ENCODE measurements at places on chromosomes 16 and 17.
A peak's percentile ranks its signal among the peaks of the same experiment; 100 is the strongest.

DNA sequence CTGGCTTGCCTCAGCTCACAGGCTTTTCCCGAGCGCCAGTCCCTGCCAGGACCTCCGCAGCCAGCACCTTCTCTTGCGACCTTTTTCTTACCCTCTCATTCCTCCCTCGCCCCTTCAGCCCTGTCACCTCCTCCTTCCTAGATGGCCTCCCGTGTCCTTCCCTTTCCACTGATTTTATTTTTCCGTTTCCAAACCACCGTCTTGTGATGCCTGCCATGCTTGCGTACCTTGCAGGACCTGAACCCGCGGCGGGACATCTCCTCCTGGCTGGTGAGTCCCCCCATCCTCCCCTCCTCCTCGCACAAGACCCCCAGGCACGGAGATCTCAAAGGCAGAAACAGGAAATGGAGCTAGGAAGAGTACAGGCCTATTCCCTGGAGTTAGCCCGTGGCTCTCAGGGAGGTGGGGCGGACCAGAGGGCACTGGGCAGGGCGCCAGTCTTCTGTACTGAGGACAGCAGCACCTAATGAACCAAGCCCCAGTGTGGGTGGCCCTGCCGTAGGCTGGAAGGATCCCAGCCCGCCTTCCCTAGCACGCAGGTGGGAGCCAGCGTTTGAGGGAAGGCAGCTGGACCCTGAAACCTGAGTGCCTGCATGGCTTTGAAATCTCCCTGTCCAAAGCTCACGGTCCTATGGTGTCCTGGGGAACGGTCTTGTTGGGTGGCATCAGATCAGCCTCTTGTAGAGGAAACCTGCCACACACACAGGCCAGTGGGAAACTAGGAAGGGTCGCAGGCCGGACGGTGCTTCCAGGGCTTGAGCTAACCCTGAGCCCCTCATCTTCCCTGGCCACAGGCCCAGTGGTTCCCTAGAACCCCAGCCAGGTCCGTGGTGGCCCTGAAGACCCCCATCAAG is 612 bp downstream of the CISD3 start:
- DNase-seq: no peak

DNA sequence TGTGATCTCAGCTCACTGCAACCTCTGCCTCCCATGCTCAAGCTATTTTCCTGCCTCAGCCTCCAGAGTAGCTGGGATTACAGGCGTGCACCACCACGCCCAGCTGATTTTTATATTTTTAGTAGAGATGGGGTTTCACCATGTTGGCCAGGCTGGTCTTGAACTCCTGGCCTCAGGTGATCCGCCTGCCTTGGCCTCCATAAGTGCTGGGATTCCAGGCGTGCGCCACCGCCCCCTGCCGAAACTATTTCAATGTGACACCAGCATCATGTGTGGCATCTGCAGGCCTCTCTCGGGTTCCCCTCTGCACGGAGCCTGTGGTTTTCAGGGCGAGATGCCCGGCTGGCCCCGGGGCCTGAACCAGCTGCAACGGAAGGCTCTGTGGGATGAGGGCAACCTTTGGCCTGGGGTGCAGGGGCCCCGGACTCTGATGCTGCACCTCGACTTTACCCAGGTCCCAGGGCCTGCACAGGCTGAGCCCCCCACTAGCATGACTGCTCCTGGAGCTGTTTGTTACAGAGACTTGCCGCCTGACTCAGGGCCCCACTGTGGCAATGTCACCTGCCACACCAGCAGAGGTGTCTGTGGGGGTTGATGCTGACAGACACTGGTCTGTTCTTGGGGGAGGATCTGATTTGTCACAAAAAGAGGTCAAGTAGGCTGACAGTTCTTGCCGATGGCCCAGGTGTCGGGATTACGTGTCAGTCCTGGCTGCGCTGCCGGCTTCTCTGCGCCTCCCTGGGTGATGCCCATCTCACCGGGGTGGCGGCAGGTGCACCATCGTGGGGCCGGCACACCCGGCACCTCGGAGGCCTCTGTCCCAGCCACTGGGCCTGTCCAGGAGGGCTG is 8.6 kb upstream of the TEX19 start:
- no peak for DNase-seq

GRCh38 chr17:78089576-78090281 is 38.8 kb downstream of the TMC6 start:
- no peak for DNase-seq

DNA sequence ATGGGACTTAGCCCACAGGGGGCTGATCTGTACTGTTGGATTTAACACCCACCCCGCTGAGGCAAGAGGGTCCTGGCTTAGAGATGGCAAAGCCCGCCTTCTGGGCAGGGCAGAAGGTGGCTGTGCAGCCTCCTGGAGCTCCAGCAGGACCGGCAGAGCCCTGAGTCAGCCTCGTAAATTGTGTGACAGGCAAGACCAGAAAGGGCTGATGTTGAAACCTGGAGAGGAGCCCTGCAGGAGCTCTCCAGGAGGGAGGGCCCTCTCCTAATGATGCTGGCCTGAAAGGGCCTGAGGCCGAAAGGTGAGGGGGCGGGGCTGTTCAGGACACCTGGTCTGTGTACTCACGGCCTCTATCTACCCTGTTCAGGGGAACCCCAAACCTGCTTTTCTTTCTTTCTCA is 22.5 kb upstream of the MYO15B start:
- no peak for DNase-seq

- DNase-seq: no peak
Measured at GRCh38 chr16:77327717-77328116, 107.1 kb downstream of the ADAMTS18 start.

- DNase-seq: no peak
Measured at GRCh38 chr16:84609563-84610177, 8.2 kb downstream of the COTL1 start.

GRCh38 chr17:67378454-67379250 is 1.6 kb downstream of the PITPNC1 start:
- peak; percentile 72 for DNase-seq

DNA sequence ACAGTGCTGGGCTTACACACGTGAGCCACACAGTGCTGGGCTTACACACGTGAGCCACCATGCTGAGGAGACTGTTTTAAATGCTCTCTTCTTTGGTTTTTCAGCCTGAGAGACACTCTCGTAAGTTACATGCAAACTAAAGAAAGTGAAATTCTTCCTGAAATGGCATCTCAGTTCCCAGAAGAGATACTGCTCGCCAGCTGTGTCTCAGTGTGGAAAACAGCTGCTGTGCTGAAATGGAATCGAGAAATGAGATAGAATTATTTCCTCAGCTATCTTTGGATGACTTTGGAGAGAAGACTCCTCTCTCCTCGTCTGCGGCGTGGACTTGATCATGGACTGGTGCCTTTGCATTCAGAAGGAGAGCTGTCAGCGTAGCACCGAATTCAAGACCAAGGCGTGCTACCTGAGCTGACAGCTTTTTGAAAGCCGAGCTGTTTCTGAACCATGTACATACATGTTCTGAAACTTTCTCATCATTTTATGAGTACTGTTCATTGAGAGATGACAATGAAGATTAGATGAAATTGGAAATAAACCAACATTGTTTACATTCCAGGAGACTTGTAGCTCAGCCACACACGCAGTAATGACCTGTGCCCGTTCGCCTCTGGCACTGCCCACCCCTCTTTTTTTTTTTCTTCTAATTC is 21.6 kb upstream of the ENDOV start:
- DNase-seq: no peak

DNA sequence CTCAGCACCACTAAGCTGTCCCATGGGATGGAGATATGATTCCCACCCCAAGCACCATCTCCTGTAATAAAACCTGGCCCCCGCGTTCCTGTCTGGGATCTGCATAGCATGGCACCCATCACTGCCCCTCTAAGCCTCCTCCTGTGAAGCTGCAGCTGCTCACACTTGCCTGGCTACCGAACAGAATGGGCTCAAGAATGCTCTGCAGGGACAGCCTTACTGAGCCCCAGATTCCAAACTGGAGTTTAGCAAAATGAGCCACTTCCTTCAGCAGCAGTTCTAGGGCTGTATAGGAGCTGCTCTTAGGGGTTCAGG is 256.1 kb downstream of the CPPED1 start:
- no peak for DNase-seq

DNA sequence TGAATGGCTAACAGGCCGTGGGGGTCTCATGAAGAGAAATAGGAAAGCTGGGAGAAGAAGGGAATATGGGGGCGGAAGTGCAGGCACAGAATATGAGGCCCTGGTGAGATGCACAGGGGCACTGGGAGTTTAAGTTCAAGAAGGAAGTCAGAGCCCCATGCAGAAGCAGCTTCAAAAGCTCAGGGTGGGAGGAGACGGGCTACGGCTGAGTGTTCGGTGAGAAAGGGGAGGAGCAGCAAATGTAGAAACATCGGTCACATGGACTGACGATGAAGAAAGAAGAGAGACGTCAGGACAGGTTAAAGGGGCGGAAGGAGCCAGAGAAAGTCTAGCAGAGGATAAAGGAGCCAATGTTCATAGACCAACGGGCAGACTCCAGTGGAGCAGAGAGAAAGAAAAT is 204.5 kb upstream of the ZFHX3 start:
- no peak for DNase-seq

DNA sequence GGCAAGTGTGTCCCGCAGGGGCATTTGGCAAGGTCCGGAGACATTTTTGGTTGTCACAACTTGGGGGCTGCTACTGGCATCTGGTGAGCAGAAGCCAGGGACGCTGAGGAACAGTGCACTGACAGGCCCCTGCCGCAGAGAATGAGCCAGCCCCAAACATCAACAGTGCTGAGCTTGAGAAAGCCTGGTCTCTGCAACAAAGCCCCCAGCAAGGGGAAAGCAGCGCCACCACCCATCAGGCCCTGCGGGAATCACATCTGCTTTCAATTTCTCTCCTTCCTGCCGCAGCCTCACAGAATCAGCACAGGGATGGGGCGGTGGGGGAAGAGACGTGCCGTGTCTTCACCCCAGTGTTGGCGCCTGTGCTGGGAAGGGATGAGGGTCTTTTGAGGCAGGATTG is 14.8 kb upstream of the PRPSAP1 start:
- no peak for DNase-seq

DNA sequence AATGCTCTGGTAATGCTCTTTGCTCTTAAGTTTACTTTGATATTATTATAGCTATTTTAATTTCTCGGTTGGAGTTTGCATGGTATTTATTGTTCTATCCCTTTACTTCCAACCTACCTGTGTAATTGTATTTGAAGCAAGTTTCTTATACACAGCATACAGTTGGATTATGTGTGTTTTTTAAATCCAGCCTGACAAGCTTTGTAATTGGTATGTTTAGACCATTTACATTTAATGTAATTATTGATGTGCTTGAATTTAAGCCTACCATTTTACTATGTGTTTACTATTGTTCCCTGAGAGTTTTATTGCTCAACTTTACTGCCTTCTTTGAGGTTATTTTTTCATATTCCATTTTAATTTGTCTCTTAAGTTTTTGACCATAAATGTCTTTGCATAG is 35.7 kb downstream of the ACSF3 start:
- DNase-seq: no peak

GRCh38 chr17:42783062-42783790 is 2.8 kb downstream of the WNK4 start:
- DNase-seq: no peak

Data from activated T-cell treated with anti-CD3 and anti-CD28 coated beads for 24 hours (primary cell).